Left ventricle myocardium inferior (tissue), 1 donor: ENCODE measurements at places on chromosomes 11 and 22. TPM values are rescaled to one million over a fixed set of nuclear protein-coding genes. Genes with fewer than 3 reads are reported as not detected.

NPTXR gene
- total RNA-seq = 23.3 TPM

APOBEC3G gene
- total RNA-seq = 4.2 TPM

- no peak for DNase-seq
Observed at GRCh38 chr11:105022527-105022926, 441 bp downstream of the CASP5 start.

GRCh38 chr11:68751004-68751325 is 355 bp downstream of the TESMIN start:
- DNase-seq = no peak

GRCh38 chr11:48036011-48036410 is 55.7 kb downstream of the PTPRJ start:
- DNase-seq = no peak

- DNase-seq = peak; percentile 67
Observed at GRCh38 chr22:43346521-43346929, 3.4 kb upstream of the SCUBE1 start.

- no peak for DNase-seq
Observed at GRCh38 chr22:20029550-20030225, 8.8 kb downstream of the TANGO2 start.

GRCh38 chr22:31400023-31400397 is 606 bp downstream of the DRG1 start:
- no peak for DNase-seq

- no peak for DNase-seq
Observed at GRCh38 chr11:121482231-121483129, 29.7 kb upstream of the SORL1-AS1 start.
